Neural cell (in vitro differentiated cells): ENCODE measurements at places on chromosomes 6 and 20. TPM values are rescaled to one million over a fixed set of nuclear protein-coding genes. Genes with fewer than 3 reads are reported as not detected.

The PAK5 gene
- polyA plus RNA-seq: 47.0 and 48.3 TPM in 2 replicates

The MICA gene
- 0.32 and 0.87 TPM in 2 replicates for polyA plus RNA-seq

The HLA-DQB1 gene
- not detected in 2 replicates for polyA plus RNA-seq

The TCF15 gene
- polyA plus RNA-seq: 0.24 TPM in 1 of 2 replicates, not detected in the other

The BNIP5 gene
- polyA plus RNA-seq: not detected in 2 replicates

The TFAP2B gene
- polyA plus RNA-seq: not detected in 2 replicates

The HDGFL1 gene
- polyA plus RNA-seq: not detected in 2 replicates

The HLA-DPB1 gene
- 2.3 TPM in 1 of 2 replicates, not detected in the other for polyA plus RNA-seq

The NNAT gene
- 996 and 1,180 TPM in 2 replicates for polyA plus RNA-seq

The IMPG1 gene
- not detected in 2 replicates for polyA plus RNA-seq

The ABHD16B gene
- not detected in 2 replicates for polyA plus RNA-seq

The APOBEC2 gene
- not detected in 2 replicates for polyA plus RNA-seq

The CGA gene
- polyA plus RNA-seq: not detected in 2 replicates

The ADGRF4 gene
- polyA plus RNA-seq: not detected in 2 replicates

The MAS1 gene
- polyA plus RNA-seq: not detected in 2 replicates

The PARD6B gene
- 5.9 and 7.0 TPM in 2 replicates for polyA plus RNA-seq

The SNPH gene
- 25.6 and 29.4 TPM in 2 replicates for polyA plus RNA-seq

The TRDN gene
- not detected in 2 replicates for polyA plus RNA-seq

The PRR18 gene
- not detected in 2 replicates for polyA plus RNA-seq

The STK38 gene
- 58.7 and 59.3 TPM in 2 replicates for polyA plus RNA-seq

The ATF6B gene
- polyA plus RNA-seq: 44.3 and 49.3 TPM in 2 replicates

The SLC4A11 gene
- 0.19 TPM in 1 of 2 replicates, not detected in the other for polyA plus RNA-seq

The DEFB124 gene
- polyA plus RNA-seq: not detected in 2 replicates

The FOXQ1 gene
- not detected in 2 replicates for polyA plus RNA-seq
